Urinary bladder (tissue), 4 donors: ENCODE measurements at places on chromosomes 2 and 18. TPM values are rescaled to one million over a fixed set of nuclear protein-coding genes. Genes with fewer than 3 reads are reported as not detected.

ERBB4 gene
- 3.2 TPM for total RNA-seq

SLC4A5 gene
- 3.8 TPM for total RNA-seq

CDH7 gene
- 5.6 TPM for total RNA-seq

DHRS9 gene
- total RNA-seq, result 0.69 TPM

LAMA1 gene
- total RNA-seq, result 2.9 TPM

UGT1A10 gene
- not detected for total RNA-seq

REG3G gene
- total RNA-seq, result not detected

ELOA2 gene
- not detected for total RNA-seq

POTEC gene
- total RNA-seq, result not detected
